Stimulated activated CD4-positive, alpha-beta T cell treated with anti-CD3 and anti-CD28 coated beads, TNF-alpha, amount 100 ng/mL, for 1 hour (primary cell): ENCODE measurements at places on chromosomes 13 and 19.

- no peak for DNase-seq
These were observed 41.8 kb downstream of the SACS start for GRCh38 chr13:23391752-23392151.

- no peak for DNase-seq
These were observed 185.3 kb downstream of the KCNRG start for GRCh38 chr13:50200569-50200968.

DNA sequence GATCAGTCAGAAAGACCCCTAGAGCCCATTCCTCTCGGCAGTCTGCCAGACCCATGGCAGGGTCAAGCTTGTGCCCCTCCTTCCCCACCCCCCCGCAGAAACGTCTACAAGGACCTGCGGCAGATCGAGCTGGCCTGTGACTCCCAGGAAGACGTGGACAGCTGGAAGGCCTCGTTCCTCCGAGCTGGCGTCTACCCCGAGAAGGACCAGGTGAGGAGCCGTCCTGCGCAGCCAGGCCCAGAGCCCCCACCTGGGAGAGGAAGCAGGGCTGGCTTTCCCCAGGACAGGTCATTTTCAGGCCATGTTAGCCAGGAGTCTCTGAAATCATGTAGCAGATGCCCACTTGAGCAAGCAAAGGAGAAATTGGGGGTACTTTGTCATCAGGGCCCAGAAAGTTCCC is 12.3 kb downstream of the TMED1 start:
- DNase-seq = no peak

DNA sequence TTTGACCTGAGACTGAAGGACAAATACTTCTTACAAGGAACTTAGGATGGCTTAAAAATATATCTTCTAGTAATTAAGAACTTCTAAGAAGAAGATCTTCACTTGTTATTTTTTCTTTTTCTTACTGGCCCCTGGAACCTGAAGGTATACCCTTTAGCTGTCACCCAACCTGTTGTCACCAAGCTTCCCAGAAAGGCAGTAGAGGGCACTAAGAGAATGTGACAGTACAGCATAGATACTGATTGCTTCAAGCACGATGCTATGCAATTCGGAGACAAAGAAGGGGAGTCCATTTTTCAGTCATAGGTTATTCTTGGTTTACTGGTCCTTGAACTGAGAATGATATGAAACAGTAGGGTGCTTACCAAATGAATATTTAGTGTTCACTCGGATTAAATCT is 208.3 kb upstream of the PCDH9 start:
- DNase-seq = no peak

- peak; percentile 65 for DNase-seq
These were observed 21.7 kb upstream of the ZNF429 start for GRCh38 chr19:21483589-21484170.

GRCh38 chr19:48853483-48853882 is 14.9 kb downstream of the PLEKHA4 start:
- no peak for DNase-seq

DNA sequence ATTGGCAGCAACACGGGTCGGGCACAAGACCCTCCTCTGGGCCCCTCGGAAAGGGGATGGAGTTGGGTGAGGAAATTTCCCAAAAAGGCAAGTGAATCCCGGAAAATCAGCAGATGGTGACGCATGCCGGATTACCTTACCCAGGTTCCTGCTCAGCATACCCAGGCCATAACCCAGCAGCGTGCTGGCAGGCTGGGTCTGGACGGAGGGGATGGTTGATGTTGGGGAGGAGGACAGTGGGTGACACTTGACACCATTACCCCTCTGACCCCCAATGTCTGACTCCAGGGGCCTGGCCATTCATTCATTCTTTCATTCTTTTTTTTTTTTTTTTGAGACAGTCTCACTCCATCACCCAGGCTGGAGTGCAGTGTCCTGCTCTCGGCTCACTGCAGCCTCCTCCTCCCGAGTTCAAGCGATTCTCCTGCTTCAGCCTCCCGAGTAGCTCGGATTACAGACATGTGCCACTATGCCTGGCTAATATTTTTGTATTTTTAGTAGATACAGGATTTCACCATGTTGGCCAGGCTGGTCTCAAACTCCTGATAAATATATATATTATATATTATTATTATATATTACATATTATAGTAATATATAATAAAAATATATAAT is 799 bp downstream of the PVR start:
- DNase-seq = no peak

DNA sequence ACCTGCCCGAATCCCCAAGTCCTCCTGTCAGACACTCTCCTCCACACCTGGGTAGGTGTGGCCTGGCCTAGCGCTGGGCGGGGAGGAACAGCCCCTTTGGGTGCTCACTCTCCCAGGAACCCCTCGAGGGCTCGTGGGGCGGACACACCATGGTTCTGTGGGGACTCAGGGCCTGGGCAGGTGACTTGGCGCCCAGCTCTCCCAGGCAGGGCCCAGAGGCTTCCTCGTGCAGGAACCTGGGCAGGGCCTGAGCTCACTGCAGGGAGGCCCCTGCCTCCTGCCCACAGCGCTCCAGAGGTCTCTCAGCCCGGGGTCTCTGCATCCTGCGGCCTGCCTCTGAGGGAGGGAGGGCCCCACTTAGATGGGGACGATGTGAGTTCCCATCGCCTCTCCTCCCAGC is 11.9 kb downstream of the LSM4 start:
- DNase-seq = no peak

DNA sequence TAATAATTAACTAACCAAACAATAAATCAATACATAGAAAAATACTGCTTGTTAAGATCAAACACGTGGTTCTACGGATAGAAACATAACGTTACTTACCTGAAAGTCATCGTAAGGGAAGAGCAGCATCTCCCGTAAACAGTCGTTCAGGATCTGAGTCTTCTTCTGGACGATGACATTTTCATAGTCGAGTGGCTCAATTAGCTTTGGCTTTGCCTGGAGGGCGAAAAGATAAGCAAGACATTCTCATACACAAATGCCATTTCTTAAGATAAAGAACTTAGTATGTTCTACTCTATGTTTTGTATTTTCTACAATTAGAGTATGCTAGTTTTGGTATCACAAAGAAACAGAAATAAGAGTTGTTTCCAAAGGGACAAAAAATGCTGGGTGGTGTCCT is 22.5 kb downstream of the DOCK9 start:
- DNase-seq = no peak

DNA sequence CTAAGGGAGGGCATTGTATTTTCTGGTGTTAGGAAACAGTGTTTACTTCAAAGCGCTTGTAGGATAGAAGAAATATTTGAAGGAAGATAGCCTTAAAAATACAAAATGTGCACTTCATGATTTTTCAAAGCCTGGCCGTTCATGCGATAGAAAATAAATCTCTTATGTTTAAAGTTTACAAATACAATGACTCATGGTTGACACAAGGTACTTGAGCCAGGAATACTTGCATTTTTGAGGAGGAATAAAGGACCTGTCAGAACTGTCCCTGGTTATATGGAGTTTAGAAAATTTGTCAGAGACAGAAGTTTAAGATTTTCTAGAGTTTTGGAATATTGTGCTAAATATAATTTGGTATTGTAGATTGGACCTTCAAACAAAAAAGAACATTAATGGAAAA is 1223.2 kb upstream of the SLC10A2 start:
- DNase-seq = no peak

DNA sequence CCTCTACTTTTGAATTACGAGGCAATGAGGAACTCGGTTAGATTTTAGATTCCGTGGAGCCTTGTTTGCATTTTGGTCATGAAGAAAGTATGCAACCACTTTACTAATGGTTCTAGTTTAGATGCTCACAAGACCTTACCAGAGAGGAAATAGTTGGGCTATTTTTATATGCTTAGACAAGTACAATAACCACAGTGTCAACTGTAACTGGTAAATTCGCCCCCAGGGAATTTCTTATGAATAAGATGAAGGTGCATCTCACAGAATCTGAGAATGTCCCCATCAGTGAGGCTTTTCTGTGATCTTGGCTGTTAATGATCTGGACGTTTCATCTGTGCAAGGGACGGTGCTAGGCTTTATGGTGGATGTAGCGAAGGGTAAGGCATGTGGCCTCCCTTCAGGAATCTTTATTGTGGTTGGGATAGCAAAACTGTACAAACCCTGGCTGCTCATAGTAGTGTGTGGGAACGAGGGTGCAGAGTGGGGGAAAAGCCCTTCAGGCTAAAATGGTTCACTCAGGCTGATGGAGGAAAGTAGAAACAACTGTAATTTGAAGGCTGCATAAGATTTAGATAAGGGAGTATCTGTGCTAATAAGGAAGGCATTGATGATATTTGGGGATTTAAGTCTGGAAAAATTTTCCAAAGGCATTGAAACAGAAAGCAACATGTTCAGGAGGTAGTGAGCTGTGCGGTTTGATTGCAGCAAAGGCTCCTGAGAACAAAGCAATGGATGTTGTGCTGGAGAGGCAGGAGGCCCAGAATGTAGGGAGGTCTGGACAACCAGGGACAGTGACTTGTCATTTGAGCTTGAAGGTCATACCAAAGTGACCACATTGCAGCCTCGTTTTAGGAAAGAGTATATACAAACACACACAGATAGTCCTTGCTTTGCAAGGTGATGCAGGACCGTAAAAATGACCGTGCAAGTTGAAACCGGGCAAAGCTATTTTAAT is 28.4 kb downstream of the UBAC2 start:
- no peak for DNase-seq

- no peak for DNase-seq
These were observed 504.8 kb downstream of the SLITRK1 start for GRCh38 chr13:83377491-83377890.

- DNase-seq = no peak
These were observed 7.9 kb downstream of the DENND1C start for GRCh38 chr19:6473647-6474046.

- DNase-seq = no peak
These were observed 27.6 kb upstream of the GTF2F2 start for GRCh38 chr13:45092663-45093062.

- DNase-seq = no peak
These were observed 68.4 kb downstream of the SPATA13 start for GRCh38 chr13:24228852-24229458.

DNA sequence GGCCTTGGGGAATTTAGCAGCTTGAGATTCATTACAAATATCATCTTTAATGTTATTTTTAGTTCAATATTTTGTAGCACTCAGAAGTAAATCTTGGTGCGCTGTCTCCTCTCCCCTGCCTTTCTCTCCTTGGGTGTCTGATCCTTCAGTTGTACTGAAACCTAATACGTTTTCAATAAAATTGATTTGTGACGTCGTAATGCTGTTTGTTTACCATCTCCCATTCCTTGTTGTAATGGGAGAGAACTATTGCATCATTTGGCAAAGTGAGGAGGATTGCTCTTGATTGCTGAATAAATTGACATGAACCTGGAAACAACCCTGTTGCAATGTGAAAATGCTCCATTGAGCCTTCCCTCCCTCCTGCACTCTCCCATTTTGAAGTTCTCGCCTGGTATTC is 43.2 kb upstream of the TSHZ3 start:
- no peak for DNase-seq

- no peak for DNase-seq
These were observed 18.1 kb upstream of the LRP3 start for GRCh38 chr19:33175886-33176669.

DNA sequence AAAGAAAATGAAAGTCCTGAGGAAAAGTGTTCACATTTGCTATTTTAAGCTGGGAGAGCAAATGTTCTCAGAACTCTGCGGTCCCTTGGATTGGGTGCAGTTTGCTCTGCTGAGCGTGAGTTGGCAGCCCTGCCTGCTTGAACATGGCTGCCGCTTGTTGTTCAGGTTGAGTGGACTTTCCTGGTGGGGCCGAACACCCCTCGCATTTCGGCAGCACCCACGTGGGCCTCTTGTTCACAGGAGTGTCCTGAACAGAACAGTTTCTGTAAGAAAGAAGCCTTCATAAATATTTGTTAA is 10.8 kb upstream of the RNF113B start:
- DNase-seq = no peak

DNA sequence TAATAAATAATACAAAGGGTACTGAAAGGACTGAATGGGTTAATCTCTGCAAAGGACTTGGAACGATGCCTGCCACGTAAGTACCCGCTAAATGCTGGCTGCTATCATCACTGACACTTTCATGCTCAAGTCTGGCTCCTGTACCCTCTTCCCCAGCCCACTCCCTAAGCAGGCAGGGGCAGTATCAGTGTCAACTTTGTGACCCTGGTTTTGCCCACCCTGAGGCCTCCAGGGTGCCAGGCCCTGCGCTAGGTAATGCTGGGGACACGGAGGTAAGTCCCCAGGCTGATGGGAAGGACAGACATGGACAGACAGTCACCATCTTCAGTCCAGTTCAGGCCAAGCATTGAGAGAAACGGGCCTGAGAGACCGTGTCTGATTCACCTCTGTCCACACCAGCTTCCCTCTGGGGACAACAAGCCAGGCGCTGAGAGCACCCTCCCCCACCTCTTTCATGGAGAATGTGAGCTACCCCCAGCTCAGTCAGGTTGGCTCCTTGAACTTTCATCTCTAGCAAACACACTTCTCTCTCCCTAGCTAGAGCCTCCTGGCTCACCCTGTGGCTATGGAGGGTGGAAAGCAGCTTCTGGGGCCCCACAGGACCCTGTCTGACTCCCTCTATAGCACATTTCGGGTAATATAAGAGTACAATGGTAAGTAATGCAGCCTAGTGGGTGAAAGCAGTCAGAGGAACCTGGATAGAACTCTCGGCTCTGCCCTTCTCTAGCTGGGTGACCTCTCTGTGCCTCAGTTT is 800 bp downstream of the ETFB start:
- no peak for DNase-seq

- DNase-seq = no peak
These were observed 26.2 kb downstream of the CSNK1G2 start for GRCh38 chr19:1967087-1967608.

DNA sequence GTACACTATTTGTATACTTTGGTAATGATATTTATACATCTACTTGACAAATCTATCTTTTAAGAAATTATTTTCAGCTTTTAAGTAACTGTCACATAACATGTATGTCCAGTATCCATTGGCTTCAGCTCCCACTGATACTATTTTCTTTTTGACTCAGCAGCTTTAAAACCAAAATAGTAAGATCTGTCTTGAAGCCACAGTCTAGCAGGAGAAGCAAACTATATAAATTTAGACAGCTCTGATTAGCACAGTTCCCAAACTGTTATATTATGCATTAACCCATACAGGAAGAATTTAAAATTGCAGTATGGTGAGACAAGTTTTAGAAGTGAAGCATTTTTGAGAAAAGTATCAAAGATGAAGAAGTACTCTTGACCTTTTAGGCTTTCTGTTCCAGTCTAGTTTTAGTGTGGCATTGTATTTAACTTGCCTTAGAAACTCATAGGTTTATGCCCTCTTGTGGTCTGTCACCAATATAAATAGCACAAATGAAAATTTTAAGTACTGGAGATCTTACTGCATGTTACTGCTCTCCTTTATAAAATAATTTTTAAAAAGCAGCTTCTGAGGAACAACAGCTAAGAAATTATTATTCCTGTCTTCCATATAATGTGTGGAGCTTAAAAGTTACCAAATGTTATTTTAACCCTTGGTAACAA is 24.7 kb downstream of the URI1 start:
- no peak for DNase-seq

DNA sequence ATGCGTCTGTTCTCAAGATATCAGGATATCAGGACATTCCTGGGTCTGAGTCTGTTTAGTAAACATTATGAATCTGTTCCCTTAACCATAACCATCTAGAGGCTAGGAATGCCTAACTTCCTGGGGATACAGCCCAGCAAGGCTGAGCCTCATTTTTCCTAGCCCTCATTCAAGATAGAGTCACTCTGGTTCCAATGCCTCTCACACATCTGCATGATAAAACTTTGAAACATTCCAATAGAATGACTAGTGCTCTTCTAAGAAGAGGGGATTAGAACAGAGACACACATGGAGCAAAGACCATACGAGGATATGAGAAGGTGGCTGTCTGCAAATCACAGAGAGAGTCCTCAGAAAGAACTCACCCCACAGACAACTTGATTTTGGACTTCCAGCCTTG is 20.6 kb upstream of the CABP5 start:
- DNase-seq = no peak

GRCh38 chr19:21559444-21559843 is 54.0 kb downstream of the ZNF429 start:
- no peak for DNase-seq
